Pancreas (tissue), 10 donors: ENCODE measurements at places on chromosomes 2 and 18. TPM values are rescaled to one million over a fixed set of nuclear protein-coding genes. Genes with fewer than 3 reads are reported as not detected.

GRCh38 chr2:227320305-227321094 is 4.6 kb upstream of the MFF start:
- peak; percentile 56 for DNase-seq

- no peak for DNase-seq
Observed at GRCh38 chr2:215002500-215002899, 135.9 kb downstream of the ABCA12 start.

ABCG5 gene
- polyA plus RNA-seq: not detected

DNA sequence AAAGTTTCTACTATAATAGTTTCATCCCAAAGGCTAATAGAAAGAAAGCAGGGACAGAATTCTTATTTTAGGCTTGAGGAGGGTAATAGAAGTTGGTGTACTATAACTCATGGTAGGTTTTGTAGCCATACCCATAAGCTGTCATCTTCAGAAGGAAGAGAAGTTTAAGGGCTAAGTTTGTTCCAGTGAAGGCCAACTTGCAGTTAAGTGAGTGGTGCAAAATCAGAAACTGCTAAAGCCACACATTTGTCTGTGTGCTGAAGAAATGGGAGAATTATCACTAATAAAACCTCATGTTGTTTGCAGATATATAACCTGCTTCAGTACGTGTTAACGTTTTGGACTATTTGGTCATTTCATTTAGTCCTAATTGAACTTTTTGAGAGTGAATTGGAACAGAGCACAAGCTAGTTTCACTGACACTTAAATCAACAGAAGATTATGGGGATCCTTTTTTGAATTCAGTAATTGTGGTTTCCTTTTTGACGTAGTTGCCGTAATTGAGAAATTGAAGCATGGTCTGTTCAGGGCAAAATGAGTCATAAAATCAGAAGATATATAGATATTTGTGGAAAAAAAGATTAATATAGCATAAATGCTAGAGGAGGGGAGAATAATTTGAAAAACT is 69.1 kb downstream of the PHLPP1 start:
- no peak for DNase-seq

DNA sequence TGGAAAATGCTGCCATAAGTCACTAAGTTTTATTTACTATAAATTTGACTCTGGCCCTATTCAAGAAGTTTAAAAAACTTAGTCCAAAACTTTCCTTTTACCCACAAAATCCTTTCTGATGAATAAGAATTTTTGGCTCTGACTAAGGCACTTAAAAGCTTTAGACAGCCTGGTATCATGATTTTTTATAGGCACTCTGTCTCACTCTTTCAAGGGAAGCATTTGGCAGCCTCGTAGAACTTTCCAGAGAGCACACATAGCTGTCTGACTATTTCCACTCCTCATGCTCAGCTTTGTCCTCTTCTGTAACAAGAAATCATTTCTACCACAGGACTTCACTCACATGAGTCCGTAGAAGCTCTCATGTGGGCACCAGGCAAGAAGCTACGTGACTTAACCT is 32.3 kb upstream of the XDH start:
- DNase-seq: no peak

GRCh38 chr2:95760806-95761525 is 169.2 kb downstream of the TRIM43 start:
- no peak for DNase-seq

MLPH gene
- 45.2 TPM for polyA plus RNA-seq

CLEC4F gene
- polyA plus RNA-seq: 0.49 TPM

DPP10 gene
- 1.5 TPM for polyA plus RNA-seq

GRCh38 chr2:225120186-225120585 is 77.9 kb upstream of the DOCK10 start:
- no peak for DNase-seq

- peak; percentile 35 for DNase-seq
Observed at GRCh38 chr2:96685577-96686459, 43.3 kb downstream of the FER1L5 start.

DNA sequence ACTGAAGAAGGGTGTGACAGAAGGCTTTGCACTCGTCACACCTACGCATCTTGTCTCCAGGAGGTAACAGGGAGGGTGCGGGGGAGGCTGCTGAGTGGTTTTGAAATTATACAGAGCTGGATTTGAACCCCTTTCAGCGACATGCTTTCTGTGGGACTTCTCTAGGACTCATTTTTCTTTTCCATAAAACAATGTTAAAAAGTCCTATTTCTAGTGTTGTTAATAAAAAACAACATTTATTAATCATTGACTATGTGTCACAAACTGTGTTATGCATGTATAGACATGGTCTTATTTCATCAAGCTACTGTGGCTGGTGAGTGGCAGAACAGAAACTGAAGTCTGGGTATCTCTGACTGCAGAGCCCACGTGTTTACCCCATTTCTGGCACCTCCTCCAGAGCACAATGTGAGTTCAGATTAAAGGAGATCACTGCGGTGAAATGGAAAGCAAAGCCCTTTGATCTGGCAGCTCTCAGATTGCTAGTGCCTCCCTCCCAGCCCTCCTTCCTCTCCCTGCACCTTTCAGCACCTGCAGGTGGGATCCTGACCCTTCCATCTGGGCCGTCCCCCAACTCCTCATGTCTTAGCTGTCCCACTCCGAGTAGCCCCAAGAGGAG is 315.5 kb upstream of the MYT1L start:
- no peak for DNase-seq
